Stimulated activated CD4-positive, alpha-beta T cell treated with anti-CD3 and anti-CD28 coated beads, Interleukin-15, amount 100 ng/mL, for 1 hour (primary cell): ENCODE measurements at places on chromosomes 2 and 18.

DNA sequence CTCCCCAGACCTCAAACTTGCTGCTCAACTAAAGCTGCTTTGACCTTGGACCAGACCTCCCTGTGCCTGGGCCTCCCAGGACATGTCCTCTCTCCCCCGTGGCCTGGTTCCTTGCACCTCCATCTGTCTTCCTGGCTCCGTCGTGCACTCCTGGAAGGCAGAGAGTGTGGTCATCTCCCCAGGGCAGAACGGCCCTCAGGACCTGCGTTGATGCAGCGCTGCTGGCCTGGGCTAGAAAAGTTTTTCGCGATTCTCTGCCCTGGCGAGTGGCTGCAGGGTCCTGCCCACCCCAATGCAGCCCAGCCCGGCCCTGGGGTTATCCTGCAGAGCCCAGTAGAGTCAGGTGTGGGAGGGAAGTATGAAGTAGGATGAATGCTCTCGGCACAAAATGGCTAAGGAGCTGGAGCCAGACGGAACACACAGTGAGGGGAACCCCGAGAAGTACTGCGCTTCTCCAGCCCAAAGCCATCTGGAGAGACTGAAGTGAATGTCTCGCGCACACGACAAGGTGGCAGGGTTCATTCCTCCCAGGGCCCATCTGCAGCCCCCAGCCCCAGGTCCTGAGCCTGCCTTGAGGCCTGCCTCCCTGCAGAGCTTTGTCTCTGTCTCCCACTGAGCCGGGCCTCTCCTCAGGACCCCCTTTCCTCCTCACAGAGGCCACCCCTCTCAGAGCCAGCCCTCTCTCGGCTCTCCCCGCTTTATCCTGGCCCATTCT, 41.7 kb downstream of the ATOH8 start:
- DNase-seq, result no peak

DNA sequence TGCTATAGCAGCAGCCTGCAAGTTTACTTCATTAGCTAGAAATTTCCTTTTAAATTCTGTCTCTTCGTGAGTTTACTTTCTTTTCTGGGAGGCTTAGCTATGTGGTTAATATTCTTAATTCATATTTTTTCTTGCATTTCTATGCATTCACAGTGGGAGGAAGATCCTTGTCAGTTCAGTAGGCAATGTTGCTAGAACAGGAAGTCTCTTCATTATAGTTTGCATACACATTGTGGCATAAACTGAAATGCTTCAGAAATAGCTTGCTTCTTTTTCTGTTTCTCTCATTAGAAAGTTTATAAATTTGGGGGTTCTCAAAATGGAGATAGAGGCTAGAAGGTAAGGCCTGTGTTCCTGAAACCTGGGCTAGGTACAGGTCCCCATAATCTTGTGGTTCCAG, 8.1 kb upstream of the ARHGAP15 start:
- DNase-seq, result no peak

- DNase-seq, result no peak
Observed at GRCh38 chr2:207219676-207220501, 54.1 kb upstream of the KLF7 start.

DNA sequence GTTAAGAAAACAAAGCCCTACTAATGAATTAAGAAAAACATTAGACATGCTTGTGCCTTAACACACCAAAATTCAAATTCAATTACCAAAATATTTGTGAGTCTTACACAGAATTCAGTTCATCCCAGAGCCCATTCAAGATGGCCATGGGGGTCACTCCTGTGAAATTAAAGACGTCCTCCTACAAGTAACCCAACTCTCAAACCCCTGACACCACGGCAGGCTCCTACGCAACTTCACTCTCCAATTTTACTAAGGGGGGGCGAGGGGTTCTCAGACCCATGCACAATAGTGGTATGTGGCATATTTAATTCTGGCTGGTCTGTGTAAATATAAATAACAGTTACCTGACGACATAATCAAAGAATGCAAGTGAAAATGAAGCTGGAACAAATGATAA, 5.0 kb downstream of the ZNF516 start:
- DNase-seq, result no peak

GRCh38 chr2:23524261-23524706, 139.3 kb downstream of the KLHL29 start:
- DNase-seq, result no peak

DNA sequence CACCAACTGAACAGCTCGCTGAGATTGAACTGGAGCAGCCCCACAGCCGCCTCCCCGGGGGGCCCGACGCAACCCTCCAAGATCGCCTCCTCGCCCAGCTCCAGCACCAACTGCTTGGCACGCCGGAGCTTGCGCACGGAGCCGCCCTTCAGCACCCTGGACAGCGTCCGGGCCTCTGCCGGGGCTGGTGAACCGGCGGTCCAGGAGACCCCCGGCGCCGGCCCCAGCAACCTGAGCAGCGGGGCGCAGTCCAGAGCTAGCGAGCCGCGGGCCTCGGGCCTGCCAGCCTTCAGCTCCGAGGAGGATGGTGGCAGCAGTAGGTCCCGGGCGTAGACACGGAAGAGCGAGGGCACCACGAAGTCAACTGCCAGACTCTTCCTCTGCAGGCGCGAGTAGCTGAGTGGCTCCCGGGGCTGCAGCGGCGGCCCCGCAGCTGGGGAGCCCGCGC, 1.2 kb downstream of the ALK start:
- no peak for DNase-seq

DNA sequence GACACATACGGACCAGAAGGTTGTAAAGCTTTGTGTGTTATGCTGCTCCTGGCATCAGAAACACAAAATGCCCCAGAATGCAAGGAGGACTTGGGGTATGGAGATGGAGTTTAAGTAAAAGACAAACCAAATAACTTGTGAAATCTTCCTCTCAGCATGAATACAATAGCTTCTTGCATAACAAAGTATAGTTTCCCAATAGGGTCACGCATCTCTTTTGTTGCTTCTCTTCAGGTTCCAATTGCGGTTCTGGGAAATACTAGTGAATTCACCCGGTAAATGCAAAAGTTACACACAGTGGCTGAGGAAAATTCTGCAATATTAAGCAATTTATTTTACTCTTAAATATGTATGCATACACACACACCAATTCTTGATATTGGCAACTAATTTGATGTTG, 339.2 kb upstream of the EPHA4 start:
- DNase-seq, result no peak

GRCh38 chr2:19785867-19786266, 115.9 kb downstream of the TTC32 start:
- DNase-seq, result no peak

GRCh38 chr2:63866009-63866709, 24.5 kb downstream of the UGP2 start:
- DNase-seq, result no peak

DNA sequence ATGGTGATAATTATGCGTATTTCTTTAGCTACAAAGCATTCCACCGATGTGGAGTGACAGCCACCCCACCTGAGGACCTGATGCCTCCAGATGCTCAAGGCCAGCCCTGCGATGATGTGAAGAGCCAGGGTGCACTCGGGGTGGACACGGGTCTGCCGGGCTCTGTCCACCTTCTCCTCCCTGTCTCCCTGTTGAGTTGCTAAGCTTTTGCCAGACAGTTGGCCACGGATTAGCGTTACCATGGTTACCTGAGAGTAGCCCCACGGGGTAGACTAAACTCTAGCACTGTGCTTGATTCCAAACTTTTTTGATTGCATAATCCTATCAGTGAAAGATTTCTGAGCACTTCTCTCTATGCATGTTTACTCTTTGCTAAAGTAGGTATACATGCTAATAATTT, 86.2 kb downstream of the SMIM21 start:
- no peak for DNase-seq

DNA sequence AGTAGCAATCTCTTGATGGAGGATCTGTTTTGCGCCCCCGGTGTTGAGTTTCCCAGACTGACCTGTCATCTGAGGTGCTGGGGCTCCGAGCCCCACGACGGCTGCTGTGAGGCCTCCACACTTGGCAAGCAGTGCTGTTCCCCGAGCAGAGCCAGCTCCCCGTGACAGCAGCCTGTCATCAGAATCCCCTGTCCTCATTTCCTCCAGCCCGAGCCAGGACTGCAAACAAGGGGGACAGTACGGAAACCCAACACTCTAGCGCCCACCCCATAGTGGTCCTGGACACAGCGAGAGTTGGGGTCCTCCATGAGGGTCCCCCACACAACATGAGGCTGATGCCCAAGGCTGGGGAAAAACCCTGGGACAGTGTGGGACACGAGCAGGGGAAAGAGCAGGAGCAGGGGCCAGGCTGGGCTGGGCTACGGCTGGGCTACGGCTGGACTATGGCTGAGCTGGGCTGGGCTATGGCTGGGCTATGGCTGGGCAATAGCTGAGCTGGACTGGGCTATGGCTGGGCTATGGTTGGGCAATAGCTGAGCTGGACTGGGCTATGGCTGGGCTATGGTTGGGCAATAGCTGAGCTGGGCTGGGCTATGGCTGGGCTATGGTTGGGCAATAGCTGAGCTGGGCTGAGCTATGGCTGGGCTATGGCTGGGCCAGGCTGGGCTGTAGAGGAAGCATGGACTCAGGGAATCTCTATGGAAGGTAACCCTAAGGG, 1.5 kb upstream of the KLHL30 start:
- no peak for DNase-seq

DNA sequence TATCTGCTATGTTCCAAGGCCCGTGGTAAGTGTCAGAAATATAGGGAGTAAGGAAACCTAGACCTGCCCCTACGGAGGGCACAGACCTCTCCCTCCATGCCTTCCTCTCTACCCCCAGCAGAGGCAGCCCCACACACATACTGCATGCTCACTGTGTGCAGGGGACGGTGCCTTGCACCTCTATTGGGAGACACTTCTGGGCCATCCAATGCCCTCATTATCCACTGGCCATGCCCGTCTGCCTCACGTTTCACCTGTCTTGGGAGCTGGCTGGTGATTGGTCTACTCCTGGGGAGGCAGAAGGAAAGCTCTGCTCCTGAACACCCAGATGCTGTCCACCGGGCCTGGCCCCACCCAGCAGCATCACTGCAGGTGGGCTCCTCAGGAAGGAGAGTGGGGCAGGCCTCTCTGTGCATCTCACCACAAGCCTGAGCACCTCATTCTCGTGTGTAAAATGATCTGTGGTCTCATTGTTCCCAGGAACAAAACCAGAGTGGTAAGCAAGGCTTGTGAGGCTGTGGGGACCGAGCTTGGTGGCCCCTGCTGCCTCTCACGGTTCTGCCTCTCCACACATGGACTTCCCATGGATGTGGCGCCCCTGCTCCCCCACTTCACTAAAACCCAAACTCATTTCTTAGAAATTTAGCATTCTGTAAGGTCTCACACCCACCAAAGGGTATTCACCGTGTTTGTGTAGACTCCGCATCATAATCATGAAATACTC, 312.5 kb upstream of the HS6ST1 start:
- DNase-seq, result no peak

GRCh38 chr2:8542381-8543059, 139.3 kb upstream of the ID2 start:
- DNase-seq, result no peak

GRCh38 chr2:149122516-149122915, 84.0 kb downstream of the LYPD6B start:
- DNase-seq, result no peak

DNA sequence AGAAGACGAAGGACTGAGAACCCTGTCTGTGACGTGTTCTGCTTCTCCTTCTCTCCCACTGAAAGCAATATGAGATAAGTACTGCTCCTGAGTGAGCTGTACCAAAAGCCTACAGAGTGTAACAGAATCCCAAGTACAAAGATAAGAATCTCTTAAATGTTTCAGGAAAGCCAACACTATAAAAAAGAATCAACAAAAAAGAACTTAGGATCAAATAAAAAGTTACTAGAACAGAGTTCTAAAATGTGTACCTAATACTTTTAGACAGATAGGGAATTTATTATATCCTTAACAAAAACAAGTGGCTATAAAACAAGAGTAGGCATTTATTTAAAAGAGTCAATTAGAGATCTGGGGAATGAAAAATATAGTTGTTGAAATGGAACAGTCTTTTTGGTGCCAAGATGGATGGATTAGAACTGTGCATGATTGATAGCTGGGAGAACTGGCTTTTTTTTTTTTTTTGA, 49.0 kb downstream of the NCOA1 start:
- DNase-seq, result no peak

DNA sequence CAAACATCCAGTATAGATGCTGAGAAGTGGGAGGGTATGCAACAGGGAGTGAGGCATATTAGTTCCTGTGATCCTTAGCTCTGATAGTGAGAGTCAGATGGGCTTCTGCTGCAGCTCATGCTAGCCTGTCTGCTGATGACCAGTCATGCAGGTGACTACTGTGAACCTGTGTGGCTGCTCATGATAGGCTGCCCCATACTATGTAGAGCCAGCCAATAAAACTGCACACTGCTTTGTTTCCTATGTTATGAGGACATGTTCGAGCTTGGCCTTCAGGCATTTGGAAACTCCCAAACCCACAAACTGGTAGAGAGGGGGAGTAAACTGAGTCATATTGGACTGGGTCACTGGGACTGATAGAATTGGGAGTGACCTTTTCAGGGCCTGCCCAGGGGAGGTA, 20.1 kb upstream of the SERPINE2 start:
- no peak for DNase-seq

- DNase-seq, result no peak
Observed at GRCh38 chr2:65045651-65046050, 10.6 kb upstream of the CEP68 start.

- no peak for DNase-seq
Observed at GRCh38 chr2:85185431-85185940, 52.3 kb downstream of the TCF7L1 start.

DNA sequence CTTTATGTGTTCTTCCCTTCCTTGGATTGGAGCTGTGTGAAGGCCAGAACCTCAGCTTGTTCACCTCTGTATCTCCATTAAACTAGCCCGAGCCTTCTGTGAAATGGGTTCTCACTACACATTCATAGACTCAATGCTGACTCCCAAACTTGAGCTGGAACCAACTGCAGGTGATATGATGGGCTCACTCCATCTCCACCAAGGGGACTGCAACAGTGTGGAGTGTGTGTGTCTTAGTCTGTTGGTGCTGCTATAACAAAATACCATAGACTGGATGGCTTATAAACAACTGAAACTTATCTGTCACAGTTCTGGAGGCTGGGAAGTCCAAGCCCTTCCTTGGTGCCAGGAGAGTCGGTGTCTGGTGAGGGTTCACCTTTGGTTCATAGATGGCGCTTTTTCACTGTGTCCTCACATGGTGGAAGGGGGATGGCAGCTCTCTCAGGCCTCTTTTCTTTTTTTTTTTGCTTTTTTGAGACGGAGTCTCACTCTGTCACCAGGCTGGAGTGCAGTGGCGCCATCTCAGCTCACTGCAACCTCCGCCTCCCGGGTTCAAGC, 94.2 kb upstream of the MAP4K3 start:
- no peak for DNase-seq
